Fibroblast of pulmonary artery (primary cell): ENCODE measurements at places on chromosomes 6 and 20.

DNA sequence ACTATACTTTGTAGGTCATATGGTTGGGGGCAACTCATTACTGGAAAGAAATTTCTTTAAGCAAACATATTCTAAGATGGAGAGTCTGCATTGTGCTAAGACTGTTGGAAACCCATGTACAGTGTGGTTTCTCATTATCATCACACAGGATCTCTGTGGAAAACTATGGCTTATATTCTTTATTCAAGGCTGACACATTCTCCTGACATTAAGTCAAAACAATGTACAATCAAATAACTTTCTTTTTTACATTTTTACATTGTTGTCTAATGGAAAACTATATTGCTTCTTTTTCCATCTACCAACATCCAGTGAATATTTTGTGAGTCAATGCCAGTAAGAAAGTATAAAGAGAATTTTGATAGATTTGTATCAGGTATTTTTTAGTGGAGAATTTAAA, 417.6 kb downstream of the GRIK2 start:
- DNase-seq: no peak

DNA sequence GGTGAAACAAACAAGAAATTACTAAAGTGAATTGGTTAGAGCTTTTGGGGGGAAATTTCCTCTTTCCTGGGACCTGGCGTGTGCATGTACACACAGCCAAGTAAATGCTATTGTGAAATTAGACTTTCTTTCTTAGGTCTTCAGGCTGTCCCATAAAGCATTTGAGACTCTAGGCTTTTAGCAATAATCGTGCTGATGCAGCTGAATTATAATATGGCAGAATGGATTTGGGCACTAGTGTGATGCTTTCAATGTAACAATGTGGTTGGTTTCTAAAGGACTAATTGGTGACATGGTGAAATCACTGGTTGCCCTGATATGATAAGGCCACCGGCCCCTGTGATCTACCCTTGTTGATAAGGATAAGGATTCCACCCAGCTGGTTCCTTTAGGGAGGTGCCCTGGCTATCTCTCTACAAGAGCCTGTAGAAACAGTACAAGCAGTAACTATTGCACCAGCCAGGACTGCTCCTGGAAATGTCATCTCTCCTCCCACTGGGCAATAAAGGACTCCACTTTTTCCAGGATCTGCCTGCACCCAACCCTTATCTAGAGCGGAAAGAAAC, 164.1 kb downstream of the TFAP2A start:
- DNase-seq: no peak

DNA sequence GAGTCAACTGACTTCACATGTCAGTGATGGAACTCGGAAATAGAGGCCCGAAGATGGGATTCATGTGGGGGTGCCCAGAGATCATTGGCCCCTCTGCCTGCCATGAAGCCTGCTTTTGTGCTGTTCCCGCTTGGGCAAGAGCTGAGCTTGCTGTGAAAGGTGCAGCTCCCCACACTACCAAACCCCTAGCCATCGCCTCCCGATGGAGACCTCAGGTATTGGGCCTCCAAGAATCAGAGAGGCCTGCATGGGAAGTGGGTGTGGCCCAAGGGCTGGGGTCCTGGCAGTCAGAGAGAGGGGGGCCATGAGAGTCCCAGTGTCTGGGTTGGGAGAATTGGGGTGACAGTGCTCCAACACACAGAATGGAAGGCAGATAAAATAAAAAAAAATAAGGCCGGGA, 160.9 kb downstream of the SOD2 start:
- DNase-seq: no peak

DNA sequence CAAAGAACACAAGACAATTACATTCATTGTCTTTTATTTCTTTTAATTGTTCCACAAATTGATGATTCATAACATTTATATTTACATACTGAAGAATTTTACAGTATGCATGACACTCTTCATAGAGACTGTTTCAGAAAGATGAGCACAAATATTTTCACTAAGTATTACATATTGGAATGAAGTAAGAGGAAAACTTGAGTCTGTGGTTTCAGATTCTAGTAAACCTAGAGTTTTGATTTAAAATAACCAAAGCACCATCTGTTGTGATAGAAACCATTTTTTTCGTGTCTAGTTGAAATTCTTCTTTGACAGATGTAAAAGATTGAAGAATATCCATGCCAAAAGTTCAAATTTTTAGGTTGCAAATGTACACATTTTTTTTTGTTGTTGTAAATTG, 32.1 kb upstream of the OPN5 start:
- no peak for DNase-seq

GRCh38 chr20:55266361-55266760, 739.0 kb downstream of the CBLN4 start:
- no peak for DNase-seq

- no peak for DNase-seq
Measured at GRCh38 chr6:124393536-124393935, 568.7 kb upstream of the RNF217 start.

DNA sequence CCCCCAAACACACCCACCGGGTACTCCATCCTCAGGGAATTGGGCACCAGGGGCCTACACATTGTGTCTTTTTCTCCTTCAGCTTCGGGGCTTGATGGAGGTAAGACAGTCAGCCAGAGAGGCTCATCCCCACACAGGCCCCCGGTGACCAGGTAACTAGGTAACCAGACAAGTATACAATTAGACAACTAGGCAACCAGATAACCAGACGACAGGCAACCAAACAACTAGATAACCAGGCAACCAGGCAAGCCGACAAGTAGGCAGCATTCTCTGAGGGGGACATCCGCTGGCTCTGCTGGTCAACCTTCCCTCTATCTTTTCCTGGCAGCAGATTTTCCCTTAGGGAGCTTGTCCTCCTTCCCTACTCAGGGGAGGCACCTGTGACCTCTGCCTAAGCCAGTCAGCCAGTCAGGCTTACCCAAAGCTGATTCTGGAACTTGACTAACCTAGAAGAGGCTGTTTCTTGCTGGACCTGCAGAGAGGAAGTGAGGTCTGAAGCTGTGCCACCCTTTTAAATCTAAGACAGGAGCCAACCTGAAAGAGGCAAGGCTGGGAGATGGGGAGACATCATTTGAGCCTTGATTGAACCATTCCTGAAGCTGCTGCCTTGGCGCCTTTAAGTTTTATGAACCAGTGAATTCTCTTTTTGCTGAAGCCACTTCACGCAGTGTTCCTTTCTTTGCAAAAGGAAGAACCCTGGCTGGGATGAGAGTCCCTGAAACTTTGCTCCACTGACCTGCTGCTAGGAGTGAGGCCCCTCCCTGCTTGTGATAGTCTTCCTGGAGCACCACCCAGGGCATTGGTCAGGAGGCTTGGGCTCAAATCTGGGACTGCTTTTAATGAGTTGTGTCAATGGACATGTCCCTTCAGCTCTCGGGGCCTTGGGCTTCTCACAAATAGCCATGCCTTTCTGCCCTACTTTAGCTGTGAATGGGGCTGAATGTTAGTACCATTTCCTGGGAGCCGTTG, 96.4 kb upstream of the RNF24 start:
- DNase-seq: no peak

DNA sequence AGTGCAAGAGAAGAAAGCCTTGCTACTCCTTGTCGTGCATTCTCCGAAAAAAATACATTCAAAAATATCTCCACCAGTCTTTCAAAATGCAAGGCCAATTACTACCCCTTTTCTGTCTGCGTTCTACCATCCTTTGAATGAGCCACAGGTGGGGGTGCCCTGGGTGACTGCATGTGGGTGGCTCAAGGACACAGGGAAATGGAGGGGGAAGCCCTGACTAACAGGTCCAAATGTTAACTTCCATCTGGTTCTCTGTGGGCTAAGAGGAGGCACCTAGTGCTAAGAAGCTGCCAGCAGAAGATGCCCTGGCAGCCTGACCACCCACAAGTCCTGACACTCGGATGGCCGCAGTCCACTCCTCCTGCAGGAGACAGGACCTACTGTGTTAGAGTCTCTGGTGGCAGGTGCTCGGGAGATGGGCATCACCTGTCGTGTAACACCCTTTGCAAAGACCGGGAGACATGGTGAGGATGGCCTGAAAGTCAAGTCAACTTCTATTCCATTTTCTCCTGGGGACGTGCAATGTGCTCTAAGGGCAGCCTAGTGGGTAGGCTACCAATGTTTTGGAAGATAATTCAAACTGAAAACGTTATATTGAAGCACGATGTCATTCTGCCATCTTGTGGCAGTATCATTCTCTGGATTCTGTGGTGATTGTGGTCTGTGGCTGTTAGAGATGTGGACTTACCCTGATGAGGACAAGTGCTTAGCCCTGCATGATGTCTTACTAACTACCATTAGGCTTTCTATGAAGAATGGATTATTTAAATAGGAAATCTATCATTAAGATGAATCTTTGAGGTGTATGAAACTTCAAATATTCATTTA, 27.4 kb upstream of the IGF2R start:
- DNase-seq: peak; percentile 79

DNA sequence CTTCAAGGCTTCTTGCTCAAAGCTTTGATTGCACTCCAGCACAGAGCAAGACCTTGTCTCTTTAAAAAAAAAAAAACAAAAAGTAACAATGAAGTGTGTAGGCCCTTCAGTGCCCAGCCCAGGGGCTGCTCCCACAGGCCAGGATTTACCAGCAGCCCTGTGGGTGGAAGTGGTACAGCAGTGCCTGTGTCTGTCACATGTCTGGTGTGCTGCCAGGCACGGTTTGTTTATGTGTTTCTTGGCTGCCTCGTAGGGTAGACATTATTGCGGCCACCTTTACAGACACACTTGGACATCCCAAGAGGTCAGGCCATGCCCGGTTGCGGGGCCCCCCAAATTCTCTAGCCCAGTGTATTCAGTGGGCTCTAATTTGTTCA, 12.7 kb downstream of the DYNLRB1 start:
- DNase-seq: peak; percentile 16

- DNase-seq: no peak
Measured at GRCh38 chr6:12009180-12009685, 2.9 kb upstream of the HIVEP1 start.

GRCh38 chr20:5687884-5688283, 62.3 kb upstream of the SHLD1 start:
- no peak for DNase-seq

- DNase-seq: peak; percentile 34
Measured at GRCh38 chr20:64049060-64049877, at the start of gene SOX18. TSS of gene SOX18 (minus strand) at chr20:64049639. CDS start at chr20:64049516, 123 bp downstream.

- no peak for DNase-seq
Measured at GRCh38 chr6:145034664-145035063, 700.7 kb downstream of the EPM2A start.

DNA sequence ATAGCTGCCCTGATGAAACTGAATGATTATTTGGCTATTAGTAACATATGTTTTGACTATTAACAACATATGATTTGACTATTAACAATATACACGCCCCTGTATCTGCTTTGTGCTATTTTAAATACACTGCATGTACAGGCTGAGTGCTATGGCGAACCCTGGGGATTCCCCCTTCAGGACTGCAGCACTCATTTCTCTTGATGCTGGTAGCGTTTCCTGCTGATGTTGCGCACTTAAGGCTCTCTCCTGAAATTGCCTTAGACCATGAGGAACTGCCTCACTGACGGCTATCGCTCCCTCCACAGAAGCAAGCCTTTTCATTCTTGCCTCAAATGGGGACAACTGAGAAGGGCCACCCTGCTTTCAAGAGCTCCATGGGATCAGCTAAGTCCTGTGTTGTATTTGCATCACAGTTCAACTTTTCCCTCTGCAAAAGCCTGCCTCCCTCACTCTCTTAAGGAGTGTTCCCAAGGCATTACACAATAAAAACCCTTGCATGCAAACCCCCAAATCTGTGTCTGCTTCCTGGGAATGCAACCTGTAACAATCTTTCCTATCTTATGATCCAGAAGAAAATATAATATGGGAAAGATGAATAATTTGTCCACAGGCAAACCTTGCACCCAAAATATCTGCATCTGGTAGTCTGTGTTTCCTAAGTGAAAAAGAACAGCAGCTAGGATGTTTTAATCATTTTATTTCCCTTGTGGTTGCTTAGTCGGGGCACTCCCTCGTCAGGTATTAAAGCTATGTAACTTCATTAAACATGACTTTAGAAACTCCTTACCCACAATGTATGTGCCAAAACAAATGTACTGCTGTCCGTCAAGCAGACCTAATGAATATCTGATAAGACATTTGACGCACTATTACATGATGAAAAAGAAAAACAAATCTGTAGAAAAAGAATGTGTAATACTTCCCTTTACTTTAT, 456.4 kb downstream of the COL12A1 start:
- peak; percentile 69 for DNase-seq

- peak; percentile 71 for DNase-seq
Measured at GRCh38 chr20:48668451-48668946, 159.3 kb downstream of the PREX1 start.

GRCh38 chr6:3634280-3634816, 117.2 kb downstream of the PXDC1 start:
- DNase-seq: no peak

DNA sequence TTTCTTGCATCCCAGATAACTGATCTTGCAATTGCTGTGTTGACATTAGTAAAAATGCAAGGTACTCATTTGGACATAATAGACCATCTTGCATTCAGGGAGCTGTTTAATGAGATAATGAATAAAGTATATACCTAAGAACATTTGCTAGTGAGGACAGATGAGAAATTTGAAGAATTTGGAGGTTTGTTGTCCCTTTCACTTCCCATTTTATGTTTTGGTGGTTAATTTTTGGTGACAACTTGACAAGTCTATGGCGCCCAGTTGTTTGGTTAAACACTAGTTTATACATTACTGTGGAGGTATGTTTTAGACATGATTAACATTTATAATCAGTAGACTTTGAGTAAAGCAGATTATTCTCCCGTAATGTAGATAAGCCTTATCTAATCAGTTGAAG, 300.2 kb upstream of the SYNCRIP start:
- DNase-seq: no peak

DNA sequence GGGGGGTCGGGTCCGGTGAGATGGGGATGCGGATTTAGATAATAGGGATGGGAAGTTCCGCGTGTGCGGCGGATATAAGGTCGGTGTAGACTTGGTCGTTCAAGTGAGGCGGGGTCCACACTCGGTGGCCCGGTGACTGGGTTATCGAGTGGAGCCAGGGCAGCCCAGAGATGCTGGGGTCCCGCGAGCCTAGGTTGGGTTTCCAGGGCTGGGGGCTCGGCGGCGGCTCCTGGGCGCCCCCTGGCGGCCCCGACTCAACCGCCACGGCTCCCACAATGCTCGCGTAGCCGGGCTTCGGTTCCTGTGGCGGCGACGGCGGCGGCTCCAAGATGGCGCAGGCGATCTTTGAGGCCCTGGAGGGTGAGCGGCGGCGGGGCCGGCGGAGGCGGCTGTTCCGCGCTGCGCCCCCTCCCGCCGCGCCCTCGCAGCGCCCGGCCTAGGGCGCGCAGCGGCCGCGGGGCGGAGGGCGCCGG, at the start of gene ZNF341:
Gene ZNF341, plus strand, starts transcription at position 304 of the 473 bp plus-strand sequence. Its CDS starts 26 bp downstream, at position 330.
- DNase-seq: peak; percentile 84

- no peak for DNase-seq
Measured at GRCh38 chr6:33817489-33817888, 13.7 kb upstream of the MLN start.

- no peak for DNase-seq
Measured at GRCh38 chr20:48752963-48753362, 74.8 kb downstream of the PREX1 start.

GRCh38 chr20:49955167-49955566, 19.0 kb downstream of the RNF114 start:
- DNase-seq: no peak

- DNase-seq: no peak
Measured at GRCh38 chr6:65830151-65830550, 123.1 kb upstream of the EYS start.

- DNase-seq: no peak
Measured at GRCh38 chr20:58128635-58129625, 99.5 kb downstream of the ANKRD60 start.

- DNase-seq: no peak
Measured at GRCh38 chr6:144122861-144123260, 27.5 kb upstream of the STX11 start.

- DNase-seq: no peak
Measured at GRCh38 chr6:54900666-54901065, 54.1 kb downstream of the FAM83B start.
